Occipital lobe (tissue), 3 donors: ENCODE measurements at places on chromosomes 1 and 21. TPM values are rescaled to one million over a fixed set of nuclear protein-coding genes. Genes with fewer than 3 reads are reported as not detected.

GUCA2A gene
- not detected for total RNA-seq

ANKRD45 gene
- 26.2 TPM for total RNA-seq

CFHR3 gene
- not detected for total RNA-seq

HMGN1 gene
- 139 TPM for total RNA-seq

POGK gene
- total RNA-seq: 63.2 TPM

ANGPTL1 gene
- 2.7 TPM for total RNA-seq

AHCYL1 gene
- 26.4 TPM for total RNA-seq

IVL gene
- total RNA-seq: not detected

SPRR5 gene
- not detected for total RNA-seq

ADORA3 gene
- total RNA-seq: 3.6 TPM

TMEM51 gene
- 1.4 TPM for total RNA-seq

OLIG2 gene
- 23.9 TPM for total RNA-seq

OR2L8 gene
- 2.8 TPM for total RNA-seq

TSPAN1 gene
- total RNA-seq: 0.31 TPM

ANGPTL3 gene
- not detected for total RNA-seq

TACSTD2 gene
- 0.16 TPM for total RNA-seq

ITLN2 gene
- not detected for total RNA-seq

HRNR gene
- not detected for total RNA-seq

PLEKHA6 gene
- 7.5 TPM for total RNA-seq

DCST2 gene
- total RNA-seq: 0.16 TPM

CA14 gene
- total RNA-seq: 1.7 TPM

VHLL gene
- total RNA-seq: 0.94 TPM

CYP4X1 gene
- 14.5 TPM for total RNA-seq

MX2 gene
- 0.62 TPM for total RNA-seq

SAMD11 gene
- 0.16 TPM for total RNA-seq

DCDC2B gene
- not detected for total RNA-seq

HAO2 gene
- not detected for total RNA-seq

AADACL3 gene
- total RNA-seq: not detected

NCAM2 gene
- 82.8 TPM for total RNA-seq

RYR2 gene
- 40.7 TPM for total RNA-seq

FAM163A gene
- under 0.01 TPM for total RNA-seq

THEM5 gene
- total RNA-seq: not detected

ESPN gene
- not detected for total RNA-seq

ANKRD34A gene
- total RNA-seq: 2.2 TPM

PI4KB gene
- 26.4 TPM for total RNA-seq

S1PR1 gene
- total RNA-seq: 21.2 TPM

VCAM1 gene
- 24.3 TPM for total RNA-seq

RBM11 gene
- 16.2 TPM for total RNA-seq

SPRR1A gene
- not detected for total RNA-seq

C1QB gene
- 4.8 TPM for total RNA-seq

GCLM gene
- total RNA-seq: 13.3 TPM

RHD gene
- 0.16 TPM for total RNA-seq

GNAT2 gene
- not detected for total RNA-seq

UBL4B gene
- not detected for total RNA-seq

C1orf167 gene
- not detected for total RNA-seq

CNKSR1 gene
- 3.1 TPM for total RNA-seq

ARHGEF16 gene
- total RNA-seq: 0.16 TPM
